ENCODE measurements at places on chromosomes 3 and 15. TPM values are rescaled to one million over a fixed set of nuclear protein-coding genes. Genes with fewer than 3 reads are reported as not detected.
A peak's percentile ranks its signal among the peaks of the same experiment; 100 is the strongest.

GRCh38 chr15:69689133-69689532 is 236.5 kb downstream of the RPLP1 start:
- no peak for DNase-seq

- no peak for DNase-seq
These were observed 24.3 kb downstream of the NR1D2 start for GRCh38 chr3:23969393-23969792.

DNA sequence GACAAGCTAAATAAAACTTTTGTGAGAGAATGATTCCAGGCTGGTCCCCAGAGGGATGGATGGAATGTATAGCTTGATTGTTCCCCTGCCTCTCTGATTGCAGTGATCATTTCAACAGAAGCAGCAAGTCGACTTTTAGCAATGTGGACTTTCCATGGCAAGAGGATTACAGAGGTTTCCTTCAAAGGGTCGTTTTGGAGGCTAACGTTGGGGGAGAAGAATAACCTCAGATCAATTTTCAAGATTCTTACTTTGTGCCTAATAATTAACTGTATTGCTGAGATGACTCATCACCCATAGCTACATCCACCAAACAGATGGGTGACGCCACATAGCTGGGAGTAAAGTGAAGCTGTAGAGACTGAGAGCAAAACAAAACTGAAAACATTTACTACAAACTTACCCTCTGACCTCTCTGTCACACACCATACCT is 79.9 kb downstream of the GTPBP8 start:
- no peak for DNase-seq

DNA sequence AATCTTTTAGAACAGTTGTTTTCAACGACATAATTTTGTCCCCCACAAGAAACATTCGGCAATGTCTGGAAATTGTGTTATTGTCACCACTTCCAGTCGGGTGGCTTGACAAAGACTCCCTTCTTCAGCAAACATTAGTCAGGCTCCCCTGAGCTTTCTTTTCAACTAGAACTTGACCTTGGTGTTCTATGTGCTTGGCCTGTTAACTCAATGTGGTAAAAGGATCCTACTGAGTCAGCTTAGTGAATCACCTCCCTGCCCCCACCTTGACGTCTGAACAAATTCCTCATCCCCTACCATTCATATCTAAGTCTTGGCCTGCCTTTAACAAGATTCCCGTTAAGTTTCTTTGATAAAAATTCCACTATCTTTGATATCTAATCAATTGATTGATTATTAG is 465.0 kb upstream of the ROBO1 start:
- DNase-seq: peak; percentile 98

- no peak for DNase-seq
These were observed 25.5 kb upstream of the HES1 start for GRCh38 chr3:194110483-194110882.

GRCh38 chr15:41512512-41512939 is 1.1 kb downstream of the LTK start:
- no peak for DNase-seq

DNA sequence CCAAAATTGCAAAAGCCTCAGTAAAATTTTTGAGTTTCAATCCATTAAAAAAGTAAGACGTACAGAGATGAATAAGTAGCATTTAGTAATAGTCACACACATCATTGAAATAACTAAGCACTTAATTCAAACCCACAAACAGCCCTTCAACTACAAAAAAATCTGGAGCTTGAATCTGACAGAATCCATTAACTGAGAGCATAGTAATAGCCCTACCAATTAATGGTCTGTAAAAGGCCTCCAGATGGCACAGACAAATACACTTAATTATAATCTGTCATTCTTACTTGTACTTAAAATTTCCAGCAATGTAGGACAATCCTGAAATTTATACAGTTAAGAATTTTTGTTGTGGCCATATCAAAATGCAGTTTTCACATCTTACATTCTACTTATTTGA is 246.9 kb downstream of the VGLL3 start:
- DNase-seq: no peak

- no peak for DNase-seq
These were observed 66.4 kb downstream of the SRGAP3 start for GRCh38 chr3:9183011-9183410.

DNA sequence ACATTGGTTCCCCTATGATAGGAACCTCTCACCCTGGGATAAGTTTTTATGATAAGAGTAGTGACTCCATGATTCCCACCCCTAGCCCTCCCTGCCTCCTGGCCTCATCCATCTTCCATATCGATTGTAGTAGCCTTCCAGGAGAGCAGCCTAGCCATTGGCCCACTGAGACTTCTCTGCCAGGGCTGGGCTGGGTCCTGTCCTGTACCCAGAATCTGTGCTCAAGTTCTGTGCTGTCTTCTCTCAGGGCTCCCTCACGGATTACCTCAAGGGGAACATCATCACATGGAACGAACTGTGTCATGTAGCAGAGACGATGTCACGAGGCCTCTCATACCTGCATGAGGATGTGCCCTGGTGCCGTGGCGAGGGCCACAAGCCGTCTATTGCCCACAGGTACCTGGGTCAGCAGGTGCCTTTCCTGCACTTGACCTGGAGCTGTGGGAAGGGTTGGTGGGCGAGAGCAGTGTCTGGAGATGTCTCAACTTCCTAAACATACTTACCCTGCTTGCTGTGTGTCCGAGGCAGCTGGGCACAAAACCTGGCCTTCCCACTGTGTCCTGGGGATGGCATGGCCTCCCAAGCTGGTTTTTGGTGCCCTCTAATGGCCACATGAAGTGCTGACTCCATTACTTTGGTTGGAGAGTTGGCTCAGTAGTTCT is 16.6 kb upstream of the EXOG start:
- peak; percentile 45 for DNase-seq

GRCh38 chr3:139554628-139555027 is 15.1 kb upstream of the RBP1 start:
- no peak for DNase-seq

DNA sequence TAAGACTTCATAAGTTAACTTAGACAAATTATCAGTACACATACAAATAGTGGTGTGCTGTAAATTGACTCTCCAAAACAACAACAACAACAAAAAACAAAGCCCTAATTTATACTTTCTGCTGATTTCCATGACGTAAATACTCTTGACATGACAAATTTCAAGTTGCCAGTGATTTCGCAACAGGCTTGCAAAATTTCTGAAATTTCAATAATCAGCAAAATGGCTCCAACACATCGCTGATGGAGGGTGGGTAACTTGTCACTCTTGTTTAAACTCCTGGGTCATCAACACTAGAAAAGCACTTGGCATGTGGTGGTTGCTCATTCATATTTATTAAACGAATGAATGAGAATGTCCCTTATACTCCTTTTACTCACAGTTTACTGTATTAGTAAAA is 205.2 kb upstream of the SATB1 start:
- DNase-seq: no peak

- peak; percentile 72 for DNase-seq
These were observed 923 bp downstream of the SIAH2 start for GRCh38 chr3:150761831-150762661.

DNA sequence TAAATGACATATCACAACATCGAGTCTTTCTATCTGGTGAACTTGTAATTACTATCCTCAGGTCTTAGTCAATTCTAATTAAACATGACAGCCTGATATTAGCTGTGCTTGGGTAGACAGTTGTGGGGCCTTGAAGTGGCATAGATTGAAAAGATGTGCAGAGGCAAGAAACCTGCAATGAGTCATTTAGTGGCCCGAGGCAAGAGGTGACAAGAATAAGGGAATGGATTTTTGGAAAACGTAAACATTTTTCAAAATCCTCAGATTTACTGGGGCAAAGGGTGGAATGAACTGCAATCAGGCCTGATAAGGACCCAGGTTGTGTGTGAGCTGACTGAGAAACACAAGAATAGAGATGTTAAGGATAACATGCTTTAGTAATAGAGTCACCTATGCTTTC is 29.5 kb upstream of the ULK4 start:
- no peak for DNase-seq

- DNase-seq: no peak
These were observed 111.2 kb downstream of the SLC9A9 start for GRCh38 chr3:143737065-143737464.

Gene ALCAM
- 136 TPM for total RNA-seq

Gene GREM1
- not detected for total RNA-seq

Gene SQOR
- total RNA-seq: 16.4 TPM

Gene SLC12A8
- total RNA-seq: 4.8 TPM

Gene OR5H6
- total RNA-seq: not detected

Gene SLC30A4
- 1.4 TPM for total RNA-seq

Gene GUCA1C
- total RNA-seq: not detected

Gene LSAMP
- not detected for total RNA-seq

Gene ATP10A
- 4.0 TPM for total RNA-seq

Gene IGF2BP2
- 157 TPM for total RNA-seq

Gene FAM107A
- not detected for total RNA-seq
